ENCODE measurements at places on chromosomes 6 and 20. TPM values are rescaled to one million over a fixed set of nuclear protein-coding genes. Genes with fewer than 3 reads are reported as not detected.

The PHF1 gene
- polyA plus RNA-seq = 15.8 TPM

The LAMA2 gene
- polyA plus RNA-seq = 1.4 TPM

The FAM83C gene
- polyA plus RNA-seq = 12.6 TPM

The SEMG1 gene
- polyA plus RNA-seq = not detected

The VTA1 gene
- polyA plus RNA-seq = 81.5 TPM

The AVP gene
- not detected for polyA plus RNA-seq

The TFB1M gene
- polyA plus RNA-seq = 20.1 TPM

The TRIM10 gene
- polyA plus RNA-seq = not detected

The FAM217A gene
- polyA plus RNA-seq = not detected

The RIPPLY2 gene
- 0.60 TPM for polyA plus RNA-seq

The RNF8 gene
- polyA plus RNA-seq = 25.7 TPM

The DNAH8 gene
- polyA plus RNA-seq = under 0.01 TPM

The SH3BGRL2 gene
- 3.9 TPM for polyA plus RNA-seq

DNA sequence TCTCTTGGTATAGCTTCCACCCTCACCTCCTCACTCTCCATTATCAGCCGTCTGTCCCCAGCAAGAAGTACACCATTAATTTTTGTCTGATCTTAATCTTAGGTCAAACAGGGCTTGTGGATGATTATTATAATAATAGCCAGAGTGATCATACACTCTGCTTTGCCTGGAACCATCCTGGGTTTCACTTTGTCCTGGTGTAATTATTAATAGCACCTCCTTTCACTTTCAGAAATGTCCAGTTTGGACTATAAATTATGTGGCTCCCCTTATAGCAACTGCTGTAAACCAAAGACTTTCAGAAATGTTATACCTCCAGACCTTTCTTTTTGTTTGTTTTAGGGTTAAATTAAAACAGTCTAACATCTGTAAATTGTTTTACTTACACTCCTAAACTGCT, 951 bp upstream of the TRIM31 start:
- no peak overlapping the region for H3K27ac ChIP-seq
- H3K4me1 ChIP-seq = no peaks in the 10 kb centered on the region

DNA sequence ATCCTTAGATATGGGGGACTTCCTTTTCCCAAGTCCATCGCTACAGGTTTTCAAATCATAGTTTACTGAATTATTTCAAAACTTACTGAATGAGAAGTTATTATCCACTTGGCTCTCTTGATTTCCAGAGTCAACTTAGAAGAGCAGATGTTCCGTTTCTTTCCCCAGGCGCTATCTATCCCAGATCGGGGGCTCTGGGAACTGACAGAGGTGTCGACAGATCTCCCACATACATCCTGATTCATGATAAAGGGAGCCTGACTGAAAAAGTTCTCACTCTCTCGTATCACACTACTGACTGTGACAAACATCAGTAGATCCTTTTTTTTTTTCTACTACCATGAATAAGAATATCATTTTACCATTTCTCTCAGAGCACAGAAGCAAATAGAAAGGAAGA, 654.8 kb downstream of the RNF144B start:
- no peak overlapping the region for H3K4me3 ChIP-seq
- no peak for DNase-seq
- no peaks in the 10 kb centered on the region for H3K4me1 ChIP-seq
- no peaks in the 10 kb centered on the region for H3K36me3 ChIP-seq
- H3K27me3 ChIP-seq = no peaks in the 10 kb centered on the region

DNA sequence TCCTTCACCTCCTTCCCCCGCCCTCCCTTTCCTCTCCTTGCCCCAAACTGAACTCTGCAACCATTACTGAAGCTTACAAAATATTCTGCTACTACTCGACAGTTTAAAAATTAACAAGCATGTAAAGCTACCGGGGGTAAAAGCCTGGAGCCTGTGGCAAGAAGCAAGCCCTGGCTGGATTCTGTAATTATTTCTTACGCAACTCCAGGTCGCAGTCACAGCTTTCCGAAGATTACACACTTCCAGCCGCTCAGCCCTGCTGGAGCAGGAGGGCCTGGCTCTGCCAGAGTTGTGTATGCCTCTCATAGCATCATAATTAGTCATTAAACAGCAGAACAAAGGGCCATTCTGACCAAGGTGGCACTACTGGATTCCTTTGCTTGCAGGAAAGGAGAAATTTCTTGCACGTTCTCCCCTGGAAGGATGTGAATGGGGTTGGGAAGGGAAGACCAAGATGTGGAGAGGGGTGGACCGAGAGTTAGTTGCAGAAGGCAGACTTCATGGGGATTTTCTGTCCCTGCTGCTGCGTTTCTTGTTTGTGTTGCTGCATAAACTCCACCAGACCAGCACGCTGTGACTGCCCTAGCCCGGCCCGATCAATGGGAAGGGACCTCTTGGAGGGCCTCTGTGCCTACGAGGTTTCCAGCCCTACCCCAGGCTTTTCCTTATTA, 23.6 kb downstream of the FOXQ1 start:
- no peaks in the 10 kb centered on the region for H3K27me3 ChIP-seq
- peaks cover 18% of the 10 kb centered on the region for H3K4me1 ChIP-seq
- H3K36me3 ChIP-seq = no peaks in the 10 kb centered on the region

DNA sequence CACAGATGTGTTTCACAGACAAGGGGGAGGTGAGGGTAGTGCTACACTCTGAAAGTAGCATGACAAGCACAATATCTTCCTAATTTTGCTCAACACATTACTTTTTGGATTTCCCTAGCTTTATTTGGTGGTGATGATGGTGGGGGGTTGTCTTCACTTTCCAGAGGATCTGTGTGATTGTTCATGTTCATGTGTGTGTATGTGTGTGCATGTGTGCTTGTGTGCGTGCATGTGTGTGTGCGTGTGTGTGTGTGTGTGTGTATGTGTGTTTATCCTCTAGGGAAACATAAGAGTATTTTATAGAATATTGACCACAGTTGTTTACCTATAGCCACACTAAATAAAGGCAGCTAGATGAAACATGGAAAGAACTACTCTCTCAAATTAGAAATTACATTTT, 183.8 kb upstream of the EYA4 start:
- H3K4me1 ChIP-seq = no peaks in the 10 kb centered on the region
- H3K27ac ChIP-seq = no peak overlapping the region
- no peak overlapping the region for H3K4me3 ChIP-seq
- H3K36me3 ChIP-seq = no peaks in the 10 kb centered on the region
- H3K27me3 ChIP-seq = no peaks in the 10 kb centered on the region
- DNase-seq = no peak

- no peaks in the 10 kb centered on the region for H3K27me3 ChIP-seq
- no peaks in the 10 kb centered on the region for H3K4me1 ChIP-seq
- no peak overlapping the region for H3K27ac ChIP-seq
Observed at GRCh38 chr6:112149719-112150263, 62.4 kb downstream of the FAM229B start.

DNA sequence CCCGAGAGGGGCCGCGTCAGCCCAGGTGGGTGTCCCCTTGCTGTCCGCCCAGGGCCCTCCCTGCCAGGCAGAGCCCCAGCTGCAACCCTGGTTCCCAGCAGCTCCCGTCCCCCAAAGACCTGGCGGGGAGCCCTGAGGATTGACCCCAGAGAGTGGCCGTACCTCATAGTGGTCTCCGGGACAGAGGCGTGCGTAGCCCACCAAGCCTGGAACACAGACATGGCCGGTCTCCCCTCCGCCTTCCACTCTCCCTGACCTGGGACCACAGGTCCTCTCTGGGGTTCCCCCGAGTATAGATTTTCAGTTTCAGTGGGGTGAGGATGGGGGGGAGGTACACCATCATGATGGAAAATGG, 82.6 kb downstream of the RIPOR3 start:
- no peak for DNase-seq
- no peaks in the 10 kb centered on the region for H3K36me3 ChIP-seq
- H3K27ac ChIP-seq = no peak overlapping the region
- H3K4me1 ChIP-seq = no peaks in the 10 kb centered on the region
- H3K4me3 ChIP-seq = no peak overlapping the region
- no peaks in the 10 kb centered on the region for H3K27me3 ChIP-seq

DNA sequence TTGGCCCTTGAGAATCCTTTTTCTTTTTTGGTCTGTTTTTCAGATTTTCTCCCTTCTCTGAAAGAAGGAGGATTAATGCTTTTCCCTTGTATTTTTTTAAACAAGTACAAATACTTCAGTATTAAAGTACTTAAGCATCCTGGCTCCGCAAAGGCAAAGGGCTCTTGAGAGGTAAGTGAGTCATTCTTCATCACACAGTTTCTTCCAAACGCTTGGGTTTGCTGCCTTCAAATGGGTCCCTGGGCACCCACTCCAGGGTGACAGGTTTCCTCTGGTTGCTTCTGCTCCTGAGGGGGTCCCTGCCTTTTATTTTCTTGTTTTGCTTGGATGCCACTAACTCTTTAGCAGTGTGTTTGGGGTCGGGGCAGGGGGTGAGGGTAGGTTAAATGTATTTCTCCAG, 437.1 kb downstream of the PTPRT start:
- no peaks in the 10 kb centered on the region for H3K27me3 ChIP-seq
- no peaks in the 10 kb centered on the region for H3K36me3 ChIP-seq
- no peak for DNase-seq
- H3K27ac ChIP-seq = no peak overlapping the region
- H3K4me1 ChIP-seq = no peaks in the 10 kb centered on the region

- H3K27me3 ChIP-seq = no peaks in the 10 kb centered on the region
- H3K27ac ChIP-seq = no peak overlapping the region
- H3K4me1 ChIP-seq = no peaks in the 10 kb centered on the region
- H3K36me3 ChIP-seq = no peaks in the 10 kb centered on the region
- DNase-seq = no peak
Observed at GRCh38 chr20:54661880-54662465, 186.6 kb downstream of the DOK5 start.

GRCh38 chr6:3997177-3997770, 81.7 kb downstream of the FAM217A start:
- no peaks in the 10 kb centered on the region for H3K27me3 ChIP-seq
- DNase-seq = no peak
- no peaks in the 10 kb centered on the region for H3K36me3 ChIP-seq
- H3K27ac ChIP-seq = no peak overlapping the region
- peaks cover 12% of the 10 kb centered on the region for H3K4me1 ChIP-seq

- peaks cover 62% of the 10 kb centered on the region for H3K27me3 ChIP-seq
- peaks cover 11% of the 10 kb centered on the region for H3K4me1 ChIP-seq
- DNase-seq = no peak
- no peak overlapping the region for H3K27ac ChIP-seq
Observed at GRCh38 chr6:127515234-127515793, 3.8 kb downstream of the MTCL3 start.

- peak; percentile 63 for DNase-seq
- peaks cover 9% of the 10 kb centered on the region for H3K4me1 ChIP-seq
- no peaks in the 10 kb centered on the region for H3K27me3 ChIP-seq
- H3K36me3 ChIP-seq = peaks cover 10% of the 10 kb centered on the region
Observed at GRCh38 chr6:28269492-28269891, 2.5 kb downstream of the ZSCAN26 start.

- H3K4me1 ChIP-seq = no peaks in the 10 kb centered on the region
- no peak overlapping the region for H3K4me3 ChIP-seq
- H3K27ac ChIP-seq = no peak overlapping the region
- peaks cover 2% of the 10 kb centered on the region for H3K36me3 ChIP-seq
- H3K27me3 ChIP-seq = no peaks in the 10 kb centered on the region
- no peak for DNase-seq
Observed at GRCh38 chr20:25319241-25320034, 71.2 kb downstream of the ABHD12 start.

- peak overlapping the region; percentile 60 for H3K27ac ChIP-seq
- peak; percentile 79 for DNase-seq
- peaks cover 15% of the 10 kb centered on the region for H3K4me1 ChIP-seq
- H3K4me3 ChIP-seq = no peak overlapping the region
- H3K36me3 ChIP-seq = no peaks in the 10 kb centered on the region
Observed at GRCh38 chr6:44966449-44967092, 361.6 kb upstream of the RUNX2 start.

GRCh38 chr20:53660078-53660909, 66.7 kb upstream of the ZNF217 start:
- peak overlapping the region; percentile 18 for H3K4me3 ChIP-seq
- DNase-seq = no peak
- no peaks in the 10 kb centered on the region for H3K27me3 ChIP-seq
- peaks cover 50% of the 10 kb centered on the region for H3K4me1 ChIP-seq
- H3K36me3 ChIP-seq = no peaks in the 10 kb centered on the region

DNA sequence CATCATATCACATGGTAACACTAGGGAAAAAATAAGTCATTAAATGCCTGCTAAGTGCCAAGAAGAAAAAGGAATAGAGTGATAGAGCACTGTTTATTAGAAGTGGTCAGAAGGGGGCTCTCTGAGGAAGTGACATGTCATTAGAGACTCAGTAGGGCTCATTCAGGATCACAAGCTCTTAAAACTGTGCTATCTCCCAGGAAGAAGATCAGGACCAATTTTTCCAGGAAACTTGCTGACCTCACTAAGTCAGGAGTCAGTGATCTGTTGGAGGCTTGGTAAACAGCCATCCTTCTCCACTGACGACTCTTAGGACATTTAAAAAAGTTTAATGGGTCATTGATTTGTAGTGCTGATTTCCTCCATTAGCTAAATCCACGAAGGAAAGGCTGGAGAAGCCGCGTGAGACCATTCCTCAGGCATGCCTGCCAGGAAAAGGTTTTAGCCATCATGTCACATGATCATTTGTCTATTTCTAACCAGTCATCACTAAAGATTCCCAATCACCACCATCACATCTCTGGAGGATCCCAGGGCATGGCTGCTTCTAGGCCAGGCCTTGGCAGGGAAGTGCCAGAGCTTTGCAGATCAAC, 5.9 kb upstream of the PTPN1 start:
- DNase-seq = no peak
- H3K4me3 ChIP-seq = no peak overlapping the region
- H3K27me3 ChIP-seq = no peaks in the 10 kb centered on the region
- H3K27ac ChIP-seq = no peak overlapping the region

DNA sequence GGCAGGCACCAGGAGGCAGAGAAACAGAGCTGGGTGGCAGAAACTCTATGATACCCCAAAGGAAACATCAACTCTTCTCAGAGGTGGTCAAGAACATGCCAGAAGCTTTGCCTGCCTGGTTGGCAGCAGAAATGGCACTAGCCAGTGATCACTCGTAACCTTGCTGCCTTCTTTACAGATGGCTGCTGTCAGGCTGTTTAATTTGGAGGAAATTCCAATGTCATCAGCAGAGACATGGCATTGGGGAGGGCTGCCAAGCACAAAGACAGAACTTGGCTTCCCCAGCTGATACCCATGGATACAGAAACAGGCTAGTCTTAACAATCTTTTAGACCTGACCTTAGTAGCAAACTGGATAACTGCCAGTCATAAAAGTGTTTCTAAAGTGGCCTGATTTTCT, 153.6 kb downstream of the GMPR start:
- no peak overlapping the region for H3K27ac ChIP-seq
- no peaks in the 10 kb centered on the region for H3K36me3 ChIP-seq
- H3K4me1 ChIP-seq = no peaks in the 10 kb centered on the region
- H3K27me3 ChIP-seq = no peaks in the 10 kb centered on the region
- H3K4me3 ChIP-seq = no peak overlapping the region

Measured in keratinocyte (primary cell).